Activated T-cell treated with anti-CD3 and anti-CD28 coated beads for 24 hours (primary cell): ENCODE measurements at places on chromosomes 12 and 14.

DNA sequence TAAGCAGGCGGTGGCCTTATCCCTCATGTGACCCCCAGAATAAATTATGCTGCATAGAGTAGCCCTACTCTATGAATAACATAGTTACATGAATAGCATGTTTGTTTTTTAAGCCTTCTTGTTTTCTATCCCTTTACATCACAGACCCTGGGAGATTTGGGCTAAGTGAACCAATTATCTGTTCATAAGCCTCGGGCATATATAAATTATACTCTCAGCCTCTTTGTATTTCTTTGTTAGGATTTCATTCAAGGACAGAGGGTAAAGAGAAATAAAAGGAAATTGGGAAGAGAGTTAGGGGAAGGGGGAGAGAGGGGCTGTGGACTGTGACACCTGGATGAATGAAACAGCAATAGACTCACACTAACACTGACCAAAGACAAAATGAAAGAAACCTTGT is 35.3 kb upstream of the RTRAF start:
- no peak for DNase-seq

- DNase-seq: no peak
Observed at GRCh38 chr12:118055865-118056773, 4.9 kb downstream of the WSB2 start.

GRCh38 chr14:55869397-55870049 is 248.7 kb upstream of the PELI2 start:
- no peak for DNase-seq

GRCh38 chr12:6096527-6096926 is 27.9 kb downstream of the VWF start:
- DNase-seq: no peak

DNA sequence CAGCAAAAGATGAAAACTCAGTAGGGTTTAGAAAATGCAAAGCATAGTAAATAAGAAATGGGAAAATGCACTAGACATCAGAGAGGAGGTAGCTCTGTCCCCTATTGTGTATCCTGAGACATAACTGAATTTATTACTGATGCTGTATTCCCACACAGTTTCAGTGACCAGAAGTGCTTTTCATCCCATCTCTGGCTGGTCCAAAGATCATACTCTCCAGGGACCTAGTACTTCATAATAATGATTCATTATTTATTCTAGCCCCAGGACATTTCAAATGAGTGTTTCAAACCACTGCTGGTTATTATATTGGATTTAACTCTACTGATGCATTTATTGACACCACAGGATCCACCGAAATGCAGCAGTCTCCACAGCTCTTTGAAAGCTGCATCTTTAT is 163.3 kb downstream of the PAWR start:
- no peak for DNase-seq

GRCh38 chr12:27305673-27306456 is 26.8 kb upstream of the BMAL2 start:
- DNase-seq: no peak

DNA sequence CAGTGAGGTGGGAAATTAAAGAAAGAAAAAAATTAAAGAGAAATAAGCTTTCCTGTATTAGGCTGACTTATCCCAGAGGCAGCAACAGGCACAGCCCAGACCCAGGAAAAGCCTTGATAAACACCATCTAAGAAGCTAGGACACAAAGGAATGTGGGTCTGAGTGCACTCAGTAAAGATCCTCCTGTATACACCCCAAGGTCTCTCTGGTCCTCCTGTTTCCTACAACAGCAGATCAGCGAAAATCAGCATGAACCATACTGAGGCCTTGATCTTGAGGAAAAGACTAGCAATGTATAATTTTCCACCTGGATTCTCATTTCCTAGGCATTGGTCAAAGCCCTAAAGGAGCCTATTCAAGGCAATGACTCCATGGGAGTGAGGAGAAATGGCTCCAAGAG is 486.3 kb upstream of the CCDC196 start:
- no peak for DNase-seq

GRCh38 chr14:29355331-29355730 is 572.3 kb downstream of the PRKD1 start:
- DNase-seq: no peak

GRCh38 chr14:76777721-76778120 is 16.5 kb downstream of the VASH1 start:
- DNase-seq: no peak

DNA sequence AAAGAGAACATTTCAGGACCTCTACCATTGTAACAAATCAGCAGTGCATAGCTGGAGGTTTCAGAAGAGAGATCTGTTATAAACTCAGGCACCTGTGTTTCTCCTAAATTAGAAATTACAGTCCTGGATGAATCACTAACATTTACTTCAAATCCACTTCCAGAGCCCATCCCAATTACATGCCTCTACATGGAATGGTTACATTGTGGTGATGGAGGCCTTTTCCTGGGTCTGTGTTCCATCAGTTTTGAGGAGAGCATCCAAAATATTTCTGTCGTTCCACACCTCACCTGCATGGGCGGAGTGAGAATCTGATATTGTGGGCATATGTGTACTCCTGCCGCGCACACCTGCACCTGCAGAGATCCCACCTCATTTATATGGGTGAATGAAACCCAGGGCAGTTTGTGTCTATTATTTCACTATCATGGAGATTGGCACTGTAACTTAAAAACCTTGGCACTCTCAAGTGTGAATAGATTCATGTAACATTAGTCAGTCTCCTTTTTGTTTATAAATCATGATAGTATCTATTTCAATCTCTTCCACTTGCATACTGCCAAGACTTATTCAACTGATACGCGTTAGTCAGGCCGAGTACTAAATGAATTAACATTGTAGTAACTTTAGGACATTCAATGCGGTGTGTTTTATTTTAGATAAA is 215.1 kb upstream of the FAR2 start:
- no peak for DNase-seq

DNA sequence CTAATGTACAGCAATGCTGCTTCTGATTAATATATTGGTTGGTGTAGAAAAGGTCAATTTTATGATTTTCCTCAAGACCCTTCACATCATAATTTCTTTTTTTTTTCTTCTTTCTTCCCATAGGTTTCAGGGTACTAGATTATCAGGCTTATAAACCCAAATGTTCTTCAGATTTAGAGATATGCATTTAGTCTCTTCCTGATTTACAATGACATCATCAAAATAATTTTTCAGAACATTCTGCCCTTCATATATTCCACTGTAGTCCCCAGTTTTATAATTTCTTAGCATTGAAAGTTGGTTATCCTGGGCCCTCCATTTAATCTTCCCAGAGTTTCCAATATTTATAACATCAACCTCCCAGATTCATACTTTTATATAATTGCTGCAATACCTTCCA is 226.7 kb upstream of the LRFN5 start:
- no peak for DNase-seq

DNA sequence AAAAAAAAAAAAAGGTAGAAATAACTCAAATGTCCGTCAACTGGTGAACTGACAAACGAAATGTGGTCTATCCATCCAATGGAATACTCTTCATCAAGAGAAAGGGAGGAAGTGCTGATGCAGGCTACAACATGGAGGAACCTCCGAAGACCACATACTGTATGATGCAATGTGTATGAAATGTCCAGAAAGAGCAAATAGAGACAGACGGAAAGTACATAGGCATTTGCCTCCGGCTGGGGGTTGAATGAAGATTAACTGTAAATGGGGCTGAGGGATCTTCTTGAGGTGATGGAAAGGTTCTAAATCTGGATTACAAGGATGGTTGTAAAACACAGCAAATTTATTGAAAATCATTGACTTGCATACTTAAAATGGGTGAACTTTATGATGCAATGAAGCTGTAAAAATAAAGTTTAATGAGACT is 35.4 kb downstream of the DLK1 start:
- no peak for DNase-seq

GRCh38 chr12:27924350-27925135 is 48.0 kb downstream of the PTHLH start:
- no peak for DNase-seq

DNA sequence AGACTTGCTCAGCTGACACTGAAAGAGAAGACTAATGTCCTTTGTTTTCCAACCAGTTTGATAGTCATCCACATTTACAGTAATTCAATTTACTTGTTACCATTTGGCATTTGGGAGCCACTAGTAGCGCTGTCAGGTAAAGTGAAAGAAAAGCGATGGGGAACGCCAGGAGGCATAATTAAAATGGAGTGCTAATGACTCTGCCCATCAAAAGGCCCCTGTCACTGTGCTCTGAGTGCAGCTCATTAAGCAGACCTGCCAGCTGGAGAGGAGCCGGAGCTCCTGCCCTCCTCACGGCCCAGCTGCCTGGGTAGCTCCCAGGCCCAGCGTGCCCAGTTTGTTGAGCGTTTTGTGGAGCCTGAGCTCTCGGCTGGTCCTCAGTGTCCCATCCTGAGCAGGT is 463.6 kb upstream of the CCDC196 start:
- DNase-seq: no peak

DNA sequence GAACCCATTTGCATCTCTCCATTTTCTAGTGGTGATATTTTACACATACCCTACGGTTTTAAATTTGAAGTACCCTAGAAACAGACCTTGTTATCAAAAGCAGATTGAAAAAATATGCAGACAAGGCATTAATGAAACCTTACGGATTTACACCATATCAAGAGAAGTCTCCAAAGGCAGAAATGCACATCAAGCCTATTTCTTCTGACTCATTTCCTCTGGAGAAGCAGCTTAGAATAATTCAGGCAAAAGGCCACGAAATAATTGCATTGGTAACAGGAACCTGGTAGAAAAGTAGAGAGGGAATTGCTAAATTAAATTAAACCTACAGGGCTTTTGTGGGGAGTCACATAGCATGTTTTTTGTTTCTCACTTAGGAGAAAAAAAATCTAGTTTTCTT is 34.7 kb downstream of the KICS2 start:
- DNase-seq: no peak

GRCh38 chr14:33914676-33915516 is 36.0 kb downstream of the EGLN3 start:
- no peak for DNase-seq

- no peak for DNase-seq
Observed at GRCh38 chr14:50320283-50320682, 8.2 kb downstream of the DMAC2L start.

- DNase-seq: no peak
Observed at GRCh38 chr12:31815096-31815495, 86.3 kb upstream of the AMN1 start.

- DNase-seq: no peak
Observed at GRCh38 chr12:9895215-9895971, 14.1 kb downstream of the KLRF2 start.

DNA sequence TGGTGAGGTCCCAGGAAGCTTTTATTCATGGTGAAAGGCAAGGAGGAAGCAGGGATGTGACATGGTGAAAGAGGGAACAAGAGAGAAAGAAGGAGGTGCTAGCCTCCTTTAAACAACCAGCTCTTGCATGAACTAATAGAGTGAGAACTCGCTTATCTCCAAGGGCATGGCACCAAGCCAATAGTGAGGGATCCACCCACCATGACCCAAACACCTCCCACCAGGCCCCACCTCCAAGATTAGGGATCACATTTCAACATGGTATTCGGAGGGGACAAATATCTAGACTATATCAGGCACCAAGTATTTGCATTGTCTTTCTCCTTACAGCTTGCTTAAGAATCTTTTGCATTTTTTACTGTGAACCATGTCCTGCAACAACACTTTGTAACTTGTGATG is 91.9 kb upstream of the DHRS4 start:
- no peak for DNase-seq

DNA sequence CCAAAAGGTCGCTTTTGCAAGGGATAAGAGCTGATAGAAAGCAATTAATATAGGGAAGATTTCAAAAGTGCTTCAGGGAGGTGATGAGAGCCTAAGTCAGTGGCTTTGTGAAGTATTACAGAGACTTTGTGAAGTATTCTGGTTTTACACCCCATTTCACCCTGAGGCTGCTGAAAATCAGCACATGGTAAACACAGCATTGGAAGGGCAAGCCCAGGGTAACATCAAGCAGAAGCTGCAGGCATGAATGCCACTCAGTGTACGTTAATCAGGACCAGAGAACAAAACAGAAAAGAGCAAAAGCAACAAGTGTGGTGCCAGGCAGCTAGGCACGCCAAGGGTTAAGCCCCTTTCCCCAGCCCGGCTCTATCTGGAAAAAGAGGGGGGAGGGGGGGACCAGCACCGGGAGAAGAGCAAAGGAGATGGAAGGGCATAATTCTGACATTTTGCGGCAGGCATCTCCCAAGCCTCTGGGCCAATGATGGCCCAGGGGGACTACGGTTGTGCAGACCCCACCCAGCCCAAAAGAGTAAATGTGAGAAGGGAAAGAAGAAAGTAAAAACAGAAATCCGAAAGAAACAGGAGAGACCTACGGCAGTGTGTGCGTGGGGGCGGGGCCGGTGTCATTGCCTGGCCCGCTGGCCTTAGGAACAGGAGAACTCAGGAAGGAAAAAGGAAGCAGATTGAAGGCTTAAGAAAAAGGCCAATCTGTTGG is 58.9 kb downstream of the DHRS2 start:
- DNase-seq: no peak

- DNase-seq: no peak
Observed at GRCh38 chr12:101055940-101056339, 154.1 kb downstream of the SLC5A8 start.

DNA sequence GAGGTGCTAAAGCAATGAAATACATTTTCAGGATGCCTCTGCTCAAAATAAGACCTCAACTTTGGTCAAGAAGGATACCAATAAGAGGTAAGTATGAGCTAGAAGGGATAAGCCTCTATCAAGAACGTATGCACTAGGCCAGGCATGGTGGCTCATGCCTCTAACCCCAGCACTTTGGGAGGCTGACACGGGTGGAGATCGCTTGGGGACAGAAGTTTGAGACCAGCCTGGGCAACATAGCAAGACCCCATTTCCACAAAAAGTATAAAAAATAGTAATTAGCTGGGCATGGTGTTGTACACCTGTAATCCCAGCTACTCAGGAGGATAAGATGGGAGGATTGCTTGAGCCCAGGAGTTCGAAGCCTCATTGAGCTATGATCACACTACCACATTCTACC is 94.7 kb downstream of the PRKAB1 start:
- DNase-seq: no peak

- DNase-seq: no peak
Observed at GRCh38 chr12:107335802-107336570, 242.6 kb upstream of the CRY1 start.

- DNase-seq: no peak
Observed at GRCh38 chr12:43289426-43289801, 262.6 kb downstream of the ADAMTS20 start.

DNA sequence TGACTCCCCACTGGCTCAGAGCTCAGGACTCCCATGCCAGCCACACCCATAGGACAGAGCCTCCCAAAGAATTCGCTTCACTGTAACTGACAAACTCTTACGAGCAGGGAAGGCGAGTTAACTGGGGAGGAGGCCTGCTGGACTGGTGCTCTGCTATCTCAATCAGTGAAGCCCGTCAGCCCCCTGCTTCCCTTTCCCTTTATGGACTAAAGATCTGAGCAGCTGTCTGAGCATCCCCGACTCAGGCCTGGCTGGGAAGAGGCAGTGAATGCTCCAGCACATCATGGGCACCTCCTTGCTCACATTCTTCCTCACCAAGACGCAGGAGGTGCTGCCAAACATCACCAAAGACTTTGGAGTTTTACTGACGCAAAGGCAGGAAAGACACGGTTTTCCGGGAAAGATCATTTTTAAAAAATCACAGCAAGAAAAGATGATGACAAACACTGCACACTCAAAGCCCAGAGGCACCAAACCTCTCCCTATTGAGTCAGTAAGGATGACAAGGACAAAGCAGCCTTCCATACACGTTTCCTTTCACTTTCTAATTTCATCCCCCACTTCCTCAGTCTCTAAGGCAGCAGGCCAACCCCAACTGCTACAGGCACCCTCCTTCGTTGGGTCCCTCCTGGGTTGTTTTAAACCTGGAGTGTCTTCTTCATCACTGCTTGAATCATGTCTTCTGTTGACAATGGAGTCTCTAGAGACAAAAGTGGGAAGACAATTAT is 45.0 kb upstream of the P2RX7 start:
- no peak for DNase-seq

- no peak for DNase-seq
Observed at GRCh38 chr14:85333313-85333712, 196.6 kb upstream of the FLRT2 start.
